ENCODE measurements at places on chromosomes 6 and 20. TPM values are rescaled to one million over a fixed set of nuclear protein-coding genes. Genes with fewer than 3 reads are reported as not detected.

RRAGD gene
- total RNA-seq: 22.3 TPM

HBS1L gene
- total RNA-seq: 167 TPM

GRCh38 chr6:116797585-116797984 is 31.3 kb downstream of the GPRC6A start:
- ATAC-seq: no peak

- peak; percentile 24 for ATAC-seq
Measured at GRCh38 chr6:167053895-167054530, 54.8 kb downstream of the CEP43 start.

DNA sequence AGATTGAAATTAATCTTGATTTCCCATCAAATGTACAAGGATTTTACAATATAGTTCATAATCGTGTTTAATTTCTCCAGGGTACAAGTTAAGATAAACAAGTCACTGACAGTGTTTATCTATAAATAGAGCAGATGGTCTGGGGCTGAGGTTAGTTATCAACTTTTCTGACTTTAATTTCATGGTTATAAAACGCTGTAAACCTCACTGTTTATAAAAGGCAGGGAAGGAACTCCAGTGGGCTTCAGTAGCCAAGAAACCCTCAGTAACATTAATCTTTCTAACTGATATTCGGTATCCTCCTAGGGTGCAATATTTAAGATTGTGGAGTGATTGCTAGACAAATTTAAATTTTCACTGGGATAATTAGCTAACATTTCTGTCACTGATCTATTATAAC is 68.6 kb downstream of the GFRAL start:
- no peak for ATAC-seq

DNA sequence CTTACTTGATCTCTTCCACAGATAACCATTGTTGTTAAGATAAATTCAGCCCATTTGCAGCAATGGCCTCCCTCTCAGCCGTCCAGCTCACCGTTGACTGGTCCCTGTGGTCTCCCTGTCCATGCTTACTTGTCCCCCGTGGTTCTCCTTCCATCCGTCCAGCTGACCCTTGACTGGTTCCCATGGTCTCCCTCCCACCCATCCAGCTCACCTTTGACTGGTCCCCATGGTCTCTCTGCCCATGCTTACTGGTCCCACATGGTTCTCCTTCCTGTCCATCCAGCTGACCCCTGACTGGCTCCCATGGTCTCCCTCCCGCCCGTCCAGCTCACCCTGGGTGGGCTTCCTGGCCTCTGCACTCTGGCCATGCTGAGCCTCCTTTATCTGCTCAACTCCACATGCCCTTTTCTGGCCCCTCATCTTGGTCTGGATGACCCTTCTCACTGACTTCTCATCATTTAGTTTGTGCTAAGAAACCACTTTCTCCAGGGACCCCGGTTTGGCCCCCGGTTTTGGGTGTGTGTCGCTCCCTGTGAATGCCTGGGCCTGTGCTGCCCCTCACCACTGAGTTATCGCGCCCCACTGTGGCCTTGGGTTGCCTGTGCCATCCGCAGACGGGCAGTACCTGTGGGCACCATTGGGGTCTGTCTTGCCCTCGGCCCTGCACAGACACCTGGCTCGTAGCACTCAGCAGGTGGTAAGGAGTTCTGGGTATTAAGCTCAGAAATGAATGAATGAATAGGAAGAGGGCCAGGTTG is 146.4 kb downstream of the ERMARD start:
- no peak for ATAC-seq

DNA sequence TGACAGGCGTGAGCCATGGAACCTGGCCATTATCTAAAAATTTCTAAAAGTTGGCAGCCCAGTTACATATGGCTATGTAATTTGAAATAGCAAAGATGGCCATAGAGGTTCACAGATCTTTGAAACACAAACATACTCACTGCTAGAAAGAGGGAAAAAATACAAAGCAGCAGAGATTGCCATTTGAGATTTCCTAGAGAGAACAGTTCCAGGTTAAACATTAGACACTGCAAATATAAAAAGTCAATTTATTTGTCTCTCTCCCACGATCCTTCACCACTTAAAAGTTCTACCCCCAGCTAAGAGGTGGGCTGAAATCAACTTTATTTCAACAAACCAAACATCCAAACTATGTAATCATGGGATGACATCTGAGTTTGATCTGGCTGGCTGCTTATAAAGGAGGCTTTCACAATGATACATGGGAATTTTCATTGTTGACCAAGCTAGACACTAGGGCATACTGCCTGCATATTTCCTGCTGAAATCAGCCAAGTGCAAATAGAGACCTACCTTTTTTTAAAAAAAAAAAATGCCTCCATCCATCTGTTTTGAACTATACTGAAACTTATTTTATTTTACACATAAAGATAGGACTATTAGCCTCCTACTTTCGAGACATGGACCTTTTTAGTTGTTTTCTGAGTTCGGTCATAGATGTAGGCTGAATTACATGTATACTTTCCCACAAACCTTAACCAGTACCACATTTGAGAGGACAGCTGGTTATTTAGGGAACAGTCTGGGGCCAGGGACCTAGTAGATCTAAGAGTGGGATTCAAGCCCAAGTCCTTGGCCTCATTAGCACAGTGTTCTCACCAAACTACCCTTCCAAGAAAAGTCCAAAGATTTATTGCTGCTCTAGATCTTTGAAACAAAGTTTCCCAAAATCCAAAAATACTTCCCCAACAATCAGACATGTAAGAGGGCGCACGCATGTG is 16.6 kb downstream of the DCDC2 start:
- ATAC-seq: no peak

TTI1 gene
- 33.0 TPM for total RNA-seq

GRCh38 chr6:70507161-70507560 is 59.6 kb upstream of the SDHAF4 start:
- ATAC-seq: no peak

- no peak for ATAC-seq
Measured at GRCh38 chr6:110137924-110138887, 41.3 kb downstream of the WASF1 start.

- no peak for ATAC-seq
Measured at GRCh38 chr6:36924131-36924530, 30.4 kb upstream of the PI16 start.

LHFPL5 gene
- total RNA-seq: 0.21 TPM

DNA sequence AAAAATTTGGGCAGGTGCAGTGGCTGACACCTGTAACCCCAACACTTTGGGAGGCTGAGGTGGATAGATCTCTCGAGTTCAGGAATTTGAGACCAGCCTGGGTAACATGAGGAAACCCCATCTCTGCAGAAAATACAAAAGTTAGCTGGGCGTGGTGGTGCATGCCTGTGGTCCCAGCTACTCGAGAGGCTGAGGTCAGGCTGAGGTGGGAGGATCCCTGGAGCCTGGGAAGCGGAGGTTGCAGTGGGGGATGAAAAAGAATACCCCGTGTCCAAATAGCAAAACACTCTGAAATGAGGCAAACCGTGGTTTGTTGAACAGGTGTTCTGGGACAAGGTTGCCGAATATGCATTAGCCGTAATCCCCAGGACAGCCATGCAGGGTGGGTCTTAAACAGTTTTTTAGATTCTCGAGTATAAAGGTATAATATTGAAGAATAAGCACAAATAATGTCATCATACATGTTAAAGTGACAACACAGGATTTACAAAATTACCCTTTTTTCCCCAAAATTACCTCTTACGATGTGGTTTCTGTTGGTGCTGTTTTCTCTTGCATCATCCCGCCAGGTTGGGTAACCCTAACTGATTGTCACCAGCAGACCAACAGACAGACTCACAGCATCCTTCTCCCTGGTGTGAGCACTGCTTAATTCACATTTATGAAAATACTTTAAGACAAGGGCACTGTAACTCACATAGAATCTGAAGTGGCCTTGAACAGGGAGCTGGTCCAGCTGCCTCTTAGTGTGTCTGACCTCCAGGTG is 9.1 kb downstream of the DNAJC5 start:
- ATAC-seq: no peak

DNA sequence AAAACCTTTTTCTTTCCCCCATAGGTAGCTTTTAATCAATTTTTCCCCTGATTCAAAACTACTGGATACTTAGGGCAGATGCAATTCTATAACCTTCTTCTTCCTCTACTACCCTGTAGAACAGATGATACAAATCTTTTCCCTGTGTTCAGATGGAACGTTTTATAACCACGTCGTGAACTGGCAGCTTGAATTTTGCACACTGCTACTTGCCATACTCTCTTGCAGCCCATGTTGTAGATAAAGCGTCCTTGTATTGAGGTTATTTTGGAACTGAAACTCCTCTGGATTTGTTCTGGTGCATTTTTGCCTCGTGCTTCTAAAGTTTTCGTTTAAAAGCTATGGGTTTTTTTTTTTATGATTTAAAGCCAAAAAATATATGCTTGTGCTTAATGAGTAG is 440.2 kb downstream of the RFPL4B start:
- ATAC-seq: no peak

TINAG gene
- not detected for total RNA-seq

GRCh38 chr20:56595746-56596475 is 33.2 kb upstream of the TFAP2C start:
- ATAC-seq: no peak
